ENCODE measurements at places on chromosomes 3 and 15.

- DNase-seq = no peak
These were observed 61.9 kb downstream of the ZNF609 start for GRCh38 chr15:64522226-64522823.

- DNase-seq = no peak
These were observed 50.7 kb downstream of the SLC41A3 start for GRCh38 chr3:126033051-126033745.

DNA sequence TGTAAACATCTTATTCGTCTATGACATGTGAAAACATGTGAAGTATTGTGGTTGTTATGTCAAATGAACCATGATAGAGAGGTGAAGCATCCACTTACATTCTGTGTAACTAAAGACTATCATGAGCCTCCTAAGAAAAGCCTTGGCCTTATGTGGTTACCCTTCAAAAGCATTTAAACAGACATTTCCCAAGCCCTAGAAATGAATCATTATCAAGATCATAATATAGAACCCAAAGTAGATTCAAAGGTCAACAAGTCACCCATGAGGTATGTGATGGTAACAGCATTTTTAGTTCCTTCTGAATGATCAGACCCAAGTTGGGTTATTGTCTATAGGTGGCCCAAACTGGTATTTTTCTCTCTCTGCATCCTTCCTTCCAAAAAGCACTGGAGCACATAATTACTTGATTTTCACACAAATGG, 408.0 kb downstream of the TBL1XR1 start:
- DNase-seq = no peak

DNA sequence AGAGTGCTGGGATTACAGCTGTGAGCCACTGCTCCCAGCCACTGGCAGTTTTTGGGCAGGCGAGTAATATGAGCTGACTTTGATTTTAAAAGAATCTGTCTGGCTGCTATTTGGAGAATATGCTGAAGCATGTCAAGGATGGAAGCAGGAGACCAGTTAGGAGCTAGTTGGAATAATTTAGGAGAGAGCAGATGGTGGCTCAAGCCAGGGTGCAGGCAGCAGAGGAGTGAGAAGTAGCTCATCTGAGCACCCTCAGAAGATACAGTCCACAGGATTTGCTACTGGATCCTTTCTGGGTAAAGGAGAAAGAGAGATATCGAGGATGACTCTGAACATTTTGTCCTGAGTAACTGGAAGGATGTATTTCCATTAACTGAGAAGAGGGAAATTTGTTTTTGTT, 30.4 kb upstream of the BDH1 start:
- no peak for DNase-seq

DNA sequence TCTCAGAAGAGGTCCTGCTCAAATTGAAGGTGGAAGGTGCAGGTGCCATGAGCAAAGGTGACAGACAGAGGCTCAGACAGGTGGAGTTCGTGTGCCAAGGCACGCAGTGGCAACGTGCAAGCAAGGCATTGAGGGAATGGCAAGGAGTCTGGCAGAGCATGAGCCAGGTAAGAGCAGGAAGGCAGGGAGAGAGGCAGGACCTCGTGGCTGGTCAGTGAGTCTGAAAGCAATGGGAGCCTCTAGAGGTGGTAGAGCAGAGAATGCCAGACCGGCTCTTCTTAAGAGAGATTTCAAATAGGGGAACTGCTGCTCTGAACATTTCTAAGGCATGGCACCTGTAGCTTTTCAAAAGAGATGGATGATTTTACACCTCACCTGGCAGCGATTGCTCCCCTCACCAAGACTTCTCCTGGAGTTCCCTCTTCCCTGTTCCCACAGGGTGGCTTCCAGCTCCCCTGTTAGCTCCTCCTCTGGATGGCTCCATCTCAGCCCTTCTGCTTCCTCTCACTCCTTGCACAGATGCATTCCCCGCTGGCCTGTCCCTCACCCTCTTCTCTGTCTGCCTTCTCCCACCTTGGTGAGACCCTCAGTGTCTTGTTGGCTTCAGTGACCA, 2.7 kb downstream of the MYO5C start:
- DNase-seq = no peak

DNA sequence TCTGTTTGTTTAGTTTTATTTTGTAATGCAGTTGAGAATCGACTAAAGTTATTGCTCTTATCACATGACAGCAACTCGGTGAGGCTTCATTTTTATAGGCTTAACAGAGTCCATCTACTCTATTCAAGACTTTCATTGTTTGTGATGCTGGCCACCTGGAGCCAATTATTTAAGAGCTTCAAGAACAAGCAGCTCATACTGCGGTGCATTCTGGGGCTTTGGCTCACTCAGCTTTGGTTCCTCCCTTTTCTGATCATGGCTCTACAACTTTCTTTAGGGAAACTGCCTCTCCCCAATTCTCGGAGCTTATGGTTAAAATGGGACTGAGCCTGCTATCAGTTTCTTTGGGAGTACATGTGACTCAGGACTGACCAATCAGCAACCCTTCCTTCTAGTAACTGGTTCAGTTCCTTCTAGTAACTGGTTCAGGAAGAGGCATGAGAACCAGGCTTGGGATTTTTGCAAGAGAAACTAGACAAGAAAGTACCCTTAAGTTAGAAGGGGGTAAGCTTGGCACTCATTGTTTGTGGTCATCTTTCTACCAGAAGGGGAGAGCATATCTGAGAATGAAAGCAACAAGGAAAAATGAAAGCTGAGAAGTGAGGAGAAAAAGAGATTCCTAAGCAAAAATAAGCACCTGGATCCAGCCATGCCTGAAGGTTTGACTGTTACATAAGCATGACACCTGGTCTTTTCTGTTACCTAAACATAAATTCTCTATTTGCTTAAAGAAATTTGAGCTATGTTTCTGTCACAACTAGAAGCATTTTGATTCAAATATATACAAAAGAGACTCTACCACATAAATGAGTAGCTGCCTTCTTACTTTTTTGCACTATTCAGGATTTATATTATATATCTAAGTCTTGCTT, 24.1 kb upstream of the ARHGEF3 start:
- DNase-seq = no peak

DNA sequence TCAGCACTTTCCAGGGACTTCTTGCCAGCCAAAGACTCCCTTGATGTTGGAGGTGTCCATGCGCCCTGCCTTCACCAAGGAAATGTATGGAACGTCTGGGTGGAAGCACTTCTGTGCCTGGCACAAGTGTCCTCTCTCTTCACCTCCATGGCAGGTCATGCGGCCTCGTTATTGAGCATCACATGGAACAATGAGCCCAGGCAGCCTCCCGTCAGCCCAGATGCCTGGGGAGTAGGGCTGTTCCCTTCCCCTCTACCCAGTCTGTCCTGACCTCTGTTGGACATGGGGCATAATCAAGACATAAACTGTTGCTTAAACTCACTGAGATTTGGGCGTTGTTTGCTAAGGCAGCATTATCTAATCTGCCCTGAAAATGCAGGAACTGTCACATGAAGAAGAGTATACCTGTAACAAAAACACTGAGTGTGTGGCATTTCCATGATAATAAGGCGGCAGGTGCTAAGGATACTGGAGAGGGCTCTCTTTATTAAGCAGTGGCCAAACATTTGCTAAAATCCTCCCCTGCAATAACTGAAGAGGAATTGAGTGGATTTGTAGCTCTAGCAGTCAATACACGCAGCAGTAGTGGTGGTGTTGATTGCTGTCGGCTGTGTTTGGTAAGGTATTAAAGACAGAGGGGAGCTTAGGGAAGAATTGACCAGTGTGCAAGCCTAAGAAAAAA, 338.2 kb upstream of the ATP10A start:
- DNase-seq = no peak

GRCh38 chr3:74173090-74173489, 441.4 kb downstream of the CNTN3 start:
- no peak for DNase-seq

- DNase-seq = no peak
These were observed 1.5 kb downstream of the TCAIM start for GRCh38 chr3:44340058-44340395.

GRCh38 chr3:59424268-59425010, 374.6 kb upstream of the CFAP20DC start:
- DNase-seq = peak; percentile 63

DNA sequence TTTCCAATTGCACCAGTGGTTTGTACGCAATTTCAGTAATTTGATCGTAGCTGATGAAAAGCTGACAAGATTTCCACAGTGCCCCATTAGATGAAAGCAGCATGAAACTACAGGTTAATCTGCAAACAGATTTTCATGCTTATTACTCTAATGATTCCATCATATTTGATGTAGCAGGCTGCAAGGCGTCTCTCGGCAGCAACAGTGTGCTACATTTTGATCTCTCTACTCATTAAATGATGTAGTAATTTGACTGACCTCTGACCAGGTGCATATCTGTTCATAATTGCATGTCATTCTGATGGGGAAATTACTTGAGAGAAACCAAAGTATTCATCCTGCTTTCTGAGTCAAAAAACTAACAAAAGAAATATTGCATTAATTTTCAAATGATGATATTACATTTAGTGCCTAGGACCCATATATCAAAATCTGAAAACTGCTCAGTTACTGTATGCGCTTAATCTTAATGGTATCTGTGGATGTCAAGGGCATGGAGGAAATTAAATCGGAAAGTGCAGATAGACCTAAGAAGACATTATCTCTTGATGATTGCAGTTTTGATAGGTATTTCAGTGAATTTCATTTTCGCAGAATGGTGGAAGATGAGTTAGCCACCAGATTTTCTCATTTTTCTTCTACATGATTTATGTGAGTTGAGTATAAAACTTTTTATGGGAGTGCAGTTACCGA, 198.5 kb downstream of the RSRC1 start:
- DNase-seq = no peak

DNA sequence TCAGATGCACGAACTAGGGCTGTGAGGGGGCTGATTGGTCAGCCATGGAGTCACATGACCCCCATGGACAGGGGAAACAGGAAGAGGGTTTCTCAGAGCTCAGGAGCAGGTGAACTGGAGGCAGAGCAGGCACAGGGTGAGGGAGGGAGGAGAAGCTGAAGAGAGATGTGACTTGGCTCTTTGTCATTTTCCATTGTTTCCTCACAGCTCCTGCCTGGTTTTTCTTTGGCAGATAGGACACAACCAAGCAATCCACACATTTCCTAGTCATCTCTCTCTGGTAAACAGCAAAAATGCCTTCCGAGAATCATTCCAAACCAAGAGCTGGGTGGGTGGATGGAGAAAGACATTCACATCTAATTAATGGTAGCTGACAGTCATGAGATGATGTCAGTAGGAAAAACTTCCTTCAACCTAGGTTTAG, 43.4 kb upstream of the LMCD1 start:
- DNase-seq = no peak

DNA sequence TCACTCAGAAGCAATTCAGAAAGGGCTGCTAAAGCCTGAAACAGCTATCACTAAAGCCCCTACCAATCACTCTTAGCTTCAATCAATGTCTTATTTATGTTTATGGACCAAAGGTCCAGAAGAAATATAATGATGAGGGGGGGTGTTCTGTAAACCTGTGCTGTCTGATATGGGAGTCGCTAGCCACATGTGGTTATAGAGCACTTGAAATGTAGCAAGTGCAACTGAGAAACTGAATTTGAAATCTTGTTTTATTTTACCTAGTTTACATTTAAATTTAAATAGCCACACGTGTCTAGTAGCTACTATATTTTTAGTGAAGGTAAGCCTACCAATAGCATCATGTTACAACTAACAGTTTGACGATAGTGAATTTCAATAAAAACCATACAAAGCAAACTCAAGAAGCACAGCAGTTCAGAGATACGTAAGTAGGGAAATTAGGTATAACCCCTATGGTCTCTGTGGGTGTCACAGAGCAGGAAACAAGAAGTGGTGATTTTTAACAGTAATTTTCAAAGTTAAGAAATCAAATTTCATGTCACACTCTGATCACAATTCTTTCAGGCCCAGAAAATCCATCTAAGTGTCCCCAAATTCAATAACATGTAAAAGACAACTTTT, 3.6 kb downstream of the POU1F1 start:
- no peak for DNase-seq

GRCh38 chr3:53768478-53769459, 77.5 kb downstream of the CHDH start:
- DNase-seq = no peak

- DNase-seq = no peak
These were observed 84.7 kb upstream of the PPIB start for GRCh38 chr15:64247535-64247905.

DNA sequence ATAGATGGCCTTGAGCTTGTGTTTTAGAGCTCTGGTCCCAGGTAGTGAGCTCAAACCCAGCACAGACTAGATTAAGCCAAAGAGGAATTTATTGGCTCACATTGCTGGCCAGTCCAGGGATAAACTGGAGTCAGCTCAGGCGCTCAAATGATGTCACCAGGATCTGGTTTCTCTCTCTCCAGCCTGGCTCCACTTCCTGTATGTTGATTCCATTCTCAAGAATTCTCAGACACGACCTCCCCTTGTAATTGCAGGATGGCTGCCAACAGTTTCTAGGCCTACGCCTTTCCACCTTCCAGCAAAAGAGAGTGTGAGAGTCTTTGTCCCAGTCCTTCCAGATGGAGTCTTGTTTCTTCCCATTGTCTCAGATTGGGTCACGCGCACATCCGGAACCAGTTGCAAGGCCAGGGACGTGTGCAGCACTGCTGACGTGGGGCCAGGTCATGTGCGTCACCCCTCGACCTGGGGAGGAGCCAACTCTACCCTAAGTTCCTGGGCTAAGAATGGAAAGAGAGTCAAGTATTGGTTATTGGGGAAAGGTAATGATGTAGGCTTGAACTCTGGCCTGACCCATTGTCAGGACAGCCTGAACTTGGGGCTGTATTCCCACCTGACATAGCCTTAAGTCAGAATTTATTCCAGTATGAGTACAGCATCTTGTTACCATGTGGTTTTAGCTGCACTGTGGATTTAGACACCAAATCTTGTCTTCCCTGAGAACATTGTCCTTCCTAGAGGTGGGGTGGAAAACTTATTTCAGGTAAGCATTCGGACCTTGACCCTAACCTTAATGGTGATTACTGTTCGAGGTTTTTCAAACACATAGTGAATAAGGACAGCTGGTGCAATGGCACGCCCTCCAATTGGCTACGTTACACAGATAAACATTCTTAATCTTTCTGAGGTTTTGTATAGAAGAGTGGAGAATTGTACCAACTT, 31.6 kb downstream of the CACNA1D start:
- no peak for DNase-seq

DNA sequence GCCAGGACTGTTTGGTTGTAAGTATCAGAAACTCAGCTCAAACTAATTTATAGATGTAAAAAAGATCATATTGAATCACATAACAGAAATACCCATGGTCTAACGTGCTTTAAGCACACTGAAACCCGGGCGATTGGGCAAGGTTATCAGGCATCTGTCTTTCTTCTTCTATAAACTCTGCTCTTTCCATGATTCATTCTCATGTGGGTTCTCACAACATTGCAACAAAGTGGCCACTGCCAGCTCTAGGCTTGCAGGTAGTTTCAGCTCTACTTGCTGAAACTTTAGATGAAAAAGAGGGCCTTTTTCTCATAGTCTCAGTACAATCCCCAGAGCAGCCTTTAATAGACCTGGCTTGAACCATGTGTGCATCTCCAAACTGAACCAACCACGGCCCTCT, 456.1 kb downstream of the MFSD1 start:
- no peak for DNase-seq

DNA sequence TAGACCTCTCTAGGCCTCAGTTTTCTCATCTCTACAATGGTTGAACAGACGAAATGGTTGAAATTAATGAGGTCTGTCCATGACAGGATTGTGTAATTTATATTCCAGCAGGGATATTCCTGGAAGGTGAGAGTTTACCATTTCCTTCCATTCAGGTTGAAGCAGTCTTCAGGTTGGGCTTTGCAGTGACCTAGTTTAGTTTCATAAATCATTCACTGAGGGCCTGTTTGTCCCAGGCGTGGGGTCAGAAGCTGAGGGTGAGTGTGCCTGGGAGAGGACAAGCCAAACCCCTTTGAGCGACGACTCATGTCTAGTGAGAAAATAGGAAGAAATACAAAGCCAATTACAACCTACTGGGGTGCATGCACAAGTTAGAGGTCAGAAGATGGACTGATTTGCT, 57.2 kb upstream of the CACNA2D3 start:
- DNase-seq = no peak

GRCh38 chr3:196144383-196145105, 62.7 kb upstream of the TFRC start:
- DNase-seq = peak; percentile 89

Measured in hepatic stellate cell (primary cell).